ENCODE measurements at places on chromosomes 13 and 19. TPM values are rescaled to one million over a fixed set of nuclear protein-coding genes. Genes with fewer than 3 reads are reported as not detected.
A peak's percentile ranks its signal among the peaks of the same experiment; 100 is the strongest.

DNA sequence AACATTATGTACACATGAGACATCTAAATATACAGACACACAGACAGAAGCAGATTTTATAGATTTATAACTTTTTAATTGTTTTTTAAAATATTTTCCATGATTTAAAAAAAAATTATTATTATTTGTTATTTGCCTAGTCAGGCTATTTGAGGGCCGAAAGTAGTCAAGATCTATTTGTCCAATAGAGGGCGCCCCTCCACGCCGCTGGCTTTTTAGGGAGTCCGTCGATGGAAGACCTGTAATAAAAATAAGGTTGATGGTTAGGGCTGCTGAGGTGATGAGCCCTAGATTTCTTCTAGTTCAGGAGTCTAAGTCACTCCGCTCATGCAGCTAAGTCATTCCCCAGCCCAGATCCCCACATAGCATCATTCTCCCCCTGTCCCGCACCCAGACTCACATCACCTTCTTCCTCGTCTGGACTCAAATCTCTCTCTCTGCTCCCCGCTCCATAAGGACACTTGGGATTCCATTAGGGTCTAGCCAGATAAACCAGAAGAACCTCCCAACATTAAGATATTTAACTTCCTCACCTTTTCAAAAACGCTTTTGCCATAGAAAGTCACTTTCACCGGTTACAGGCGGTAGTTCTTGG lies 33.9 kb upstream of the CEACAM21 start:
- DNase-seq = no peak

DNA sequence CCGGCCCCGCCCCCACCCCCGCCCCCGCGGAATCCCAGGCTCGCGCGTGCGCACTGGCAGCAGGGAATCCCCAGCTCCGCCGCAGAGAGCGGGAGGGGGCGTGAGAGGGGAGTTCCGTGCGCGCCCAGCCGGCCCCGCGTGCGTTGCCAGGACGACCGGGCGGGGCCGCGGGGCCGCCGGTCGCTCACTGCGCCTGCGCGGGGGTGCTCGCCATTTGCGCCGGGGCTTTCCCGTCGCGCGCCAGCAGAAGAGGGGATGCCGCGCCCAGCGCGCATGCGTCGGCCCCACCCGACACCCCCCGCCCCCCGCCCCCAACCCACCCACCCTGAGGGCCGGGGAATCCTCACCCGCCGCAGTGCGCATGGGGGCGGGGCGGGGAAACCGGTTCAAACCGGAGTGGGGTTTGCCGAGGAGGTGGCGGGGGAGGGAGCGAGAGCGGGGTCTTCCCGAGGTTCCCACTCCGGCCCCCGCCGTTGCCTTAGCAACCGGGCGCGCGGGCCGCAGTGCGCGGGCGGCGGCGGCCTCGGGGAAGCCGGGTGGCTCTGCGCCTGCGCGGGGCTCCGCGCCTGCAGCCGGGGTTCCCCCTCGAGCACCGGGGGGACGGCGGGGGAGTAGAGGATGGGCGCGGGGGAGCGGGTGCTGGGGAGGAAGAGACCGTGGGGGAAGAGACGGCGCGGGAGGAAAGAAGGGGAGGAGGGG lies 15.1 kb downstream of the CCDC124 start:
- peak; percentile 91 for DNase-seq

DNA sequence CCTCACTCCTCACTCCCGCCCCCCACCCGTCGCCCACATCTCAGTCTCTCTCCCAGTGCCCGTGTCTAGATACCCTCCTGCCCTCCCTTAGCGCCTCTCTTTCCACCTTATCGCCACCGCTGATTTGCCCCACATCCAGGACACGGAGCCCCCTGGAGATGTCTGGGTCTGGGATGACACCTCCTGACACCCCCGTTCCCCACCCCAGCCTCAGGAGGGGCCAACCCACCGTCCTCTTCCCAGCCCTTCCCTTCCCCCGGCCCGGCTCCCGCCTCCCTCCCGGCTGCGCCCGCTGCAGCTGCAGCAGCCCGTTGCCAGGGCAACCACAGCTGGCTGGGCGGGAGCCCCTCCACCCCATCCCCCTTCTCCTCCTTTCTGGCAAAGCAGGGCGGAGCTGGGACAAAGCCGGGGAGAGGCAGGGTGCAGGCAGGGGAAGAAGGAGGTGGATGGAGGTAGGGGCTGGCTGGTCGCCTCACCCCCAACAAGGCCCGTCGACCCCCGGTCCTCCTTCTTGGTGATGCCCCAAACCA lies 13.5 kb downstream of the DPF1 start:
- no peak for DNase-seq

- no peak for DNase-seq
Measured at GRCh38 chr13:20969182-20969581, 66.6 kb upstream of the XPO4 start.

DNA sequence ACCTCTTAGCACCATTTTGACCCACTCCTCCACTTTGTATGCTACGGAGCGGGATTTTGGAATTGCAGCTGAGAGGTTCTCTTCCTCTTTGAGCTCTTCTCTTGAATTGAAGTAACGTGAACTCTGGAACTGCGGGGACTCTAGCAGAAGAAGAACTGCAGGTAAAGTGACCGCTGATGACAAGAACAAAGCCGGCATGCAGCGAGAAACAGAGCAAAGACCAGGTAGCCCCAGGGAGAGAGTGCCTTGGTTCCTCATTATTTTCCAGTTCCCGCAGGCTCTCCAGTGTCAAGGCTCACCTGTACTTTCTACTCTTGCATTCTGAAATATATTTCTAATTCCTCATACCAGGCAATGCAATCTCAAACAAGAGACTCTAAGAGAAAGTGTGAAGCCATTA lies 260.3 kb upstream of the GPC6 start:
- DNase-seq = no peak

DNA sequence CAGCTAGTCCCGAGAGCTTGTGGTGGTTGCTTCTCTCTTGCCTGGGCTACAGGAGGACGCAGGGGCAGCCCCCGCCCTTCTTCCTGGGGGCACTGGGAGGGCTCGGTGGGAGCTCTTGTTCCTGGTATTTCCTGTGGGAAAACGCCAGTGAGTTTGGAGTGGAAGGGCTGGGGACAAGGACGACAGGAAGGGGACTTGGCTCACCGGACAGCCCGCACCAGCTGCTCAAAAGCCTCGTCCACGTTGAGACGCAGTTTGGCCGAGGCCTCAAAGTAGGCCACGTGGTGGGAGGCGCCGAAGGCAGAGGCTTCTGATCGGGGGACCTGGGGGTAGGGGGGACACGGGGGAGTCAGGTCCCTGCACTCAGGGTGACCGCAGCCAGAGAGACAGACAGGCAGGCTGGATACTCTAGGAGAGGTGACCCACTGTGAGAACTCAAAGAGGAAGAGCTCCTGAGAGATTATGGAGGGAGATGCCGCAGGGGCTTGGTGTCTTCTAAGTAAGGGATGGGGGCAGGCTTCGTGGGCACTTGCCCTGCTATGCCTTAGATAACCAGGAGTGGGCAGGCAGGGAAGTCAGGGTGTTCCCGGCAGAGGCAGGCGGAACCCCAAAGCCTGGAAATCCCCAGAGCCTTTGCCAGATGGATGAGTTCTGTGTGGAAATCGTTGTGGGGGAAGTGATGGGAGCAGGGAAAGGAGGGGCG lies 4.3 kb downstream of the RRAS start:
- DNase-seq = no peak

DNA sequence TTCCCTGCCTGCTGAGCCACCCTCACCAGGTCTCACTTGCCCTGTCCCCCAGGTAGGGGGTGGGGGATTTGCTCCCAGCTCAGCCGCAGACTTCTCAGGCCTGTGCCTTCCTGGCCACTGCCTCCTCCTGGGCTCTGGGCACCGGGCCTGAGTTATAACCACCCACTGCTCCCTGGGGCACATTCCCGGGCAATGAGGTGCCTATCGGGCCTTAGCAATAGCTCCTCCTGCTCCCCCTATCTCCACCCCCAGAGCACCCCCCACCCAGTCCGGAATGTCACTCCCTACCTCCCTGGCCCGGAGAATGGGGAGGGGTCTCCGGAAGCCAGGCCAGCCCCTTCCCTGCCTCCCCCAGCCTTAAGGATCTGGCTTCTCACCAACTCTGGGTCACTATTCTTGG lies at the start of gene KLK5:
Gene KLK5, minus strand, starts transcription at position 129 of the 400 bp plus-strand sequence. CDS start 381 bp downstream, outside the sequence.
- no peak for DNase-seq

The PCDH17 gene
- total RNA-seq = 0.57 TPM

DNA sequence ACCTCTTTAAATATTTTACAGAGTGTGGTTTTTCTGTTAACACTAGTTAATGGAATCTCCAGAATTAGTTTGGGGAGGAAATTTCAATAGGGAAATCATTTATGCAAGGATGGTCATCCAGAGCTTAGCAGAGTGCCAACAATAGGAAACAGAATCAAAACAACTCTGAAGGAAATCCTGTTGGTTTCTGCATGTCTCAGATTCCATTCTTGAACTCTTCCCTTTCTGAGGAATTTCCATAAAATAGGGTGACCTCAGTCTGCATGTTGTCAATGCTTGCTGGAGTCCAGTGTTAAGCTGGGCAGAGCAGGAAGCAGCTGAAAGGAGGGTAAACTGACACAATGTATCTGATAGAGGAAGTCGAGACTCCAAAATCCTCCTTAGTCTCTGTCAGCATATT lies 16.9 kb downstream of the CBY2 start:
- no peak for DNase-seq

GRCh38 chr13:44755872-44756271 lies 179.7 kb upstream of the TSC22D1 start:
- no peak for DNase-seq

GRCh38 chr19:31979362-31979761 lies 366.0 kb upstream of the ZNF507 start:
- no peak for DNase-seq

DNA sequence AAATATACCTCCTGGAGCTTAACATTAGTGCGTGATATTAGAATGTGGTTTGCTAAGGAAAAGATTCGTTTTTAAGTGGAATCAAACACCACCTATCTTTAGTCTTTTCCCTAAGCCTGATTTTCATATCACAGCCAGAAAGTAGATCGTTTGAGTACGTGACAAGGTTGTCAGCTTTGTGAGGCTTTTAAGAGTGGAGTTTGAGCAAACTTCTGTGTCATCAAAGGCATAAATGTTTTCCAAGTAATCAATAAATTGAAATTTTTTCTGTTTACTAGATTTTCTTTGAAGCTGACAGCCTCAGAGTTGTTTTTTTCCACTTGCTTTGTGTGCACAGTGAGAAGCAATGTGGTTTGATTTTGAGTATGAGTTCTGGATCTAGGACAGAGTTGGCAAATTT lies 6.5 kb upstream of the ZNF331 start:
- DNase-seq = no peak

- DNase-seq = no peak
Measured at GRCh38 chr13:45974500-45974899, 78.0 kb downstream of the ZC3H13 start.

GRCh38 chr13:94300401-94300800 lies 179.1 kb downstream of the DCT start:
- no peak for DNase-seq

The SCN1B gene
- 4.3 TPM for total RNA-seq

DNA sequence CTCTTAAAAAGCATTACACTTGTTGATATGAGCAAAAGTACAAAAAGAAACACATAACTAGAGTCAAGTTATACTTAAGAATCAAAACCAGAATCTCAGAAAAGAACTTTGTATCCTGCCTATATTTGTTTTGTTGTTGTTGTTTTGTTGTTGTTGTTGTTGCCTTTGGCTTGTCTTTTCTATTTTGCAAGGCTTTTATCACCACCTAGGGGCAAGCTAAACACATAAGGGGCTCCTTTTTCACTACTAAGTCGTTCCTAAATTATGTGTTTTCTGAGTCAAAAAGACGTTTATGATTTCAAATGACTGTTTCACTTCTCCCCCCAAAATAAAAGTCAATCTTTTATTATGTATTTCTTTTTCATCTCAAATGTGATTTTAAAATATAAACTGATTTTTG lies 250.2 kb downstream of the RBM26 start:
- DNase-seq = no peak

GRCh38 chr19:18851673-18852325 lies 20.0 kb downstream of the UPF1 start:
- no peak for DNase-seq

The ACP7 gene
- total RNA-seq = 18.1 TPM

The SIGLECL1 gene
- total RNA-seq = not detected

- peak; percentile 74 for DNase-seq
Measured at GRCh38 chr13:113110048-113110851, 4.7 kb downstream of the F7 start.

DNA sequence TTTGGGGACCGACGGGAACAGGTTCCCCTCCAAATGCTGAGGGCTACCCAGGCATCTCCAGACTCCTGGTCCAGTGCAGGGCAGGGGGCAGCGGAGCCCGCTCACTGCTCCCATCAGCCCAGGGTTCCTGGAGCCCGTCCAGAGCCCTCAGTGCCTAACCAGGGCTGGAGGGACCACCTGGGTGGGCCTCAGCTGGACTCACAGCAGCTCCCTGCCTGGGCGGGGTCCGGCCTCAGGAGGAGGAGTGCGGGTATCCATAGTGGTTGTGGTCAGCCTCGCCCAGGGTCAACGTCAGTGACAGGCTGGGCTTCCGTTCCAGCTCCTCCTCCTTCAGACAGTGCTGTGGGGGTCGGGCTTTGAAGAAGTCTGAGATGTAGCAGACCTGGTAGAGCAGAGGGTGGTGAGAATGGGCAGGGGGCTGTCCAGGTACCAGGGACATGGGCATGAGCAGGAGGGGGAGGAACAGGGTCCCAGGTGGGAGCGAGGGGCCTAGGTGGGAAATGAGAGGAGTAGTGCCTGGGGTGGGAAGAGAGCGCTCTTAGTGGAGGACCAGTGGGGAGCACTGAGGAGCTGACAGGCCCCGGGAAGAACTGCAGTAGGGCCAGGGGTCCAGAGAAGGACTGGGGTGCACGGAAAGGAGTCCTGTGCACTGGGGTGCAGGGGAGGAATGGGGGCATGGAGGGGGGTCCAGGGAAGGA lies 9.9 kb downstream of the PLPP2 start:
- DNase-seq = no peak

DNA sequence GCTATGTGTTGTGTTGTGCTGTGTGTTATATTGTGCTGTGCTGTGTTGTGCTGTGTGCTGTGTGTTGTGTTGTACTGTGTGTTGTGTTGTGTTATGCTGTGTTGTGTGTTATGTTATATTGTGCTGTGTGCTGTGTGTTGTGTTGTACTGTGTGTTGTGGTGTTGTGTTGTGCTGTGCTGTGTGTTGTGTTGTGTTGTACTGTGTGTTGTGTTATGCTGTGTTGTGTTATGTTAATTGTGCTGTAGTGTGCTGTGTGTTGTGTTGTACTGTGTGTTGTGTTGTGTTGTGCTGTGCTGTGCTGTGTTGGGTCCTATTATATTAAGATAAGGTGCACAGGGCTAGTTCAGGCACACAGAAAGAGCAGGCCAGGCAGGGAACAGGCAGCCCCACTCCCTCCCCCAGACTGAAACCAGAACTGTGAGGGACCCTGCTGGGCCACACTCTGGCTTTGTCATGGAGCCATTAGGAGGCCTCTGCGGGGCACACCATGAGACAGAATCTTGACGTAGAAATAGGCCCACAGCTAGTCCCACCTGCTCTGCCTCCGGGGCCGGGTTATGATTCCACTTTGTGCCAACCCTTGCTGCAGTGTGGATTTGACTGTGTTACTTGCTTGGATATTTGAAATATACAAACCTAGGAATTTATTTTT lies 12.1 kb downstream of the SOX1 start:
- no peak for DNase-seq

The ZNF441 gene
- 3.3 TPM for total RNA-seq
